ENCODE measurements at places on chromosomes 4 and X.

- no peak for ATAC-seq
These were observed 73.8 kb downstream of the ZNF518B start for GRCh38 chr4:10383417-10383816.

- no peak for ATAC-seq
These were observed 14.7 kb downstream of the STAP1 start for GRCh38 chr4:67573193-67573592.

GRCh38 chr4:31702326-31702725 lies 982.2 kb downstream of the PCDH7 start:
- no peak for ATAC-seq

DNA sequence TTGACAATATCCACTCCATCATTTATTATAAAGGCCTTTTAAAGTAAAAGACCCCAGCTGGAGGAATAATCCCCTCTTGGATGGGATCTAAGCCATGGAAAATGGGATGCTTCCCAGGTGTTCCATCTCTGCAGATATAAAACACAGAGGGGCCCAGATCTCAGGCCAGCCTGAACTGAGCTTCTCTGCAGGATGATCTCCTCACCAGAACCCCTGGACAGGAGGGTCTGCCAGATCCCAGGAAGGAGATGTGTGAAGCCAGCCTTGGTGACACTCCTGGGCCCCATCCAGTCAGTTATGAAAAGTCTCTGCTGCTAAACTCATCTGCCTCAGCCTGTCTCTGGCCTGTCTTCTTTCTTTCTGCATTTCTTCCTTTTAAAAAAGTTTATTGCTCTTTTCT lies 56.7 kb downstream of the HTRA3 start:
- ATAC-seq = no peak

- ATAC-seq = no peak
These were observed 5.0 kb downstream of the SOD3 start for GRCh38 chr4:24800325-24800895.

DNA sequence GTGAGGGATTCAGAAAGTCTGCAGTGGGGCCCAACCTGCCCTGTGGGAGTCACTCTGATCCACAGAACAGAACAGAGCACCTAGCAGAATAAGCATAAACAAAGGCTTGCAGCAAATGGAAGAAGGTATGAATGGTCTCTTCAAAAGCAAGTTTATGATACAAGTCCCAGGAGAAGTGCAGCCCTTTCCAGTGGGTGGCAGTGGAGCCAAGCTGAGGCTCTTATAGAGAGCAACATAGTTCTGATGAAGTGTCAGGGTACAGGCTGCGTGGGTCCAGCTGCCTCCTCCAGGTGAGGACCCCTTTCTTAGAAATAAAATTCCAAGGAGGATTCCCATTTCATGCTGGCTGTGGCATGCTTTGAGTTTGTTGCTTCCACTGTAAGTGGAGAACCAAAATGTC lies 88.8 kb upstream of the PAK3 start:
- no peak for ATAC-seq

DNA sequence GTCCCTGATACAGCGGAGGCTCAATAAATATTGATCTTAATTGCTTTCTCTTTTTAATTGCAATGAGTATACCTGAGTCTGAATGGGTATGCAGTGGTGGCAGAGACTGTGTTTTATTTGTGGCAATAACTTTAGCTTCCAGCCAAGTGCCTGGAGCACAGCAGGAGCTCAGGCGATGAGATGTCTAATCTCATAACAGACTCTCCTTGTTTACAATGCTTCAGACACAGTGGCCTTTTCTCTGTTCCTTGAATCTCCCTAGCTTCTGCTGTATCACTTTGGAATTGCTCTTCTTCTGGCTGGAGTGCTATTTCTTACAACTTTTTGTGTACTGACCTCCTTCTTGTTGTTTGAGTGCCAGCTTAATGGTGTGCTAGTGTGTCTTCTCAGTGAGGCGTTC lies 91.5 kb upstream of the UNC5C start:
- no peak for ATAC-seq

GRCh38 chr4:81632581-81633299 lies 161.0 kb upstream of the RASGEF1B start:
- no peak for ATAC-seq

DNA sequence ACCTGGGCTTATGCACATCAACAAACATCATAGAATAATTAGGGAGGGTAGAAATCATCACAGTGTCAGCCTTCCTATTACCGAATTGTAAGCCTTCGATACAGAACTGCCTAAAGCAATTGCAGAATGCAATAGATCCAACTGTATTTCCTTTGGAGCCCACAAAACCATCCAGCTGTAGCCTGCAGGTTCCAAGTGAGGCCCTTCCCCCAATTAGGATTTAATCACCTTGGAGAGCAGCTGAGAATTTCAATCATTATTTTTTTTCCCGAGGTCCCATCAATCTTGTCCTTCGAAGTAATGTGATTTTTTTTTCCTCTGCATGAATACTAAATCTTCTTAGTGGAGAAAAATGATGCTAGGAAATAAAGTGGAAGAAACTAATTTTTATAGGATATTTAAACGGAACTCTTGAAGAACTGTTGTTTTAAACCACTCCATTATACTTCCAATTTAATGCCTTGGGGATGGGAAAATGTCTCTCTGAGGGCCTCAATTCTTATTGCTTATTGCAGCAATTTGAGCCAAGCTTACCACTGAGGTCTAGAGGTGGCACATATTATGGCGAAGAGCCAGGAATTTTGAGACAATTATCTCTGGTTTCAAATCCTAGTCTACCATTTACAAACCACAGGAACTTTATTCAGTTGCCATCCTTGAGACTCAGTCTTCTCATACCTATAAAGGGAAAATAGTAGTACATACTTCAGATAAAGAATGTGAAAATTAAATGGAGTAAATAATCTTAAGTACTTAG lies 953.4 kb upstream of the IGFBP7 start:
- no peak for ATAC-seq

DNA sequence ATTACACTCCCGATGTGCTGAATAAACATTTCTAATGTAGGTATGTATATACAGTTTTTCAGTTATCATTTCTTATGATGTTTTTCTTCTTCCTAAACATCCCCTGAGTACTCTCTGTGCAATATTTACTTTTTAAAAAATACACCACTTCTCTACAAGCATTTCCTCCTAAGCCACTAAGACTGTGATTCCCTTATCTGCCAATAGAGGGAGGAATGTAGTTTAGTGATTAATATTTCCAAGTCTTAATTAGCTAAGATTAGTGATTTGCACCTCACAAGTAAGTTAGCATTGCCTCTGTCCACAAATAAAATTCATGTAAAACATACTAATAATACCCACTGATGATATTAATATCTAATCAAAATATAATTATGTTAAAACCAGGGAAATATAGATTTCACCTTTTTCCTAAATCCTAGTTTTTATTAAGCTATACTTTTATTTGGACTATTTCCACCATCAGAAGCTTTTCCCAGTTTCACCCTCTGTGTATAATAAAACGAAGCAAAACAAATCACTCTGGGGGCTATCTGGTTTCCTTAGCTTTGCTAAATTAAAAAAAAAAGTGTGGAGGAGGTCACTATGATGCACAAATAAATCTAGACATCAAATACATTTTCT lies 909.1 kb downstream of the FAT4 start:
- ATAC-seq = no peak

DNA sequence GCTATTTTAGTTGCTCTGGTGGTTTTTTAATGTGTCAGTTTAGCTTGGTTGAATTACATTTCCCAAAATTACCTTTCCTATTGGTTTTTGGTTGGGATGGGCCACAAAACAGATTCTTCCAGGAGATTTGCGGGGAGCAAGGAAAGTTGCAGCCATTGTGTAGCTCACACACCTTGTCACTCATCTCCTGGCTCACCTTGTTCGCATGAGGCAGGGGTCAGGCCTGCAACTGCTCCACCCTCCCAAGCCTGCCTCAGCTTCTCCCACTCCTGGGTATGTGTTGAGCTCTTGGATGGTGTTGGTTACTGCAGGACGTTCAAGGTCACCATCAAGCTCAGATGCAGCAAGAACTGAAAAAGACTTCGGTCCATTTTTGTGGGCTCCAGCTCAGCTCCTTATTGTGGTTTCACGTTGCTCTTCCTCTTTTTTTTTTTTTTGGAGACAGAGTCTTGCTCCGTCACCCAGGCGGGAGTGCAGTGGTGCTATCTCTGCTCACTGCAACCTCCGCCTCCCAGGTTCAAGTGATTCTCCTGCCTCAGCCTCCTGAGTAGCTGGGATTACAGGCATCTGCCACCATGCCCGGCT lies 95.6 kb upstream of the METTL14 start:
- no peak for ATAC-seq

- no peak for ATAC-seq
These were observed 1043.6 kb downstream of the CCSER1 start for GRCh38 chr4:91170768-91171167.

- ATAC-seq = no peak
These were observed 68.6 kb downstream of the RGS12 start for GRCh38 chr4:3361406-3361805.

DNA sequence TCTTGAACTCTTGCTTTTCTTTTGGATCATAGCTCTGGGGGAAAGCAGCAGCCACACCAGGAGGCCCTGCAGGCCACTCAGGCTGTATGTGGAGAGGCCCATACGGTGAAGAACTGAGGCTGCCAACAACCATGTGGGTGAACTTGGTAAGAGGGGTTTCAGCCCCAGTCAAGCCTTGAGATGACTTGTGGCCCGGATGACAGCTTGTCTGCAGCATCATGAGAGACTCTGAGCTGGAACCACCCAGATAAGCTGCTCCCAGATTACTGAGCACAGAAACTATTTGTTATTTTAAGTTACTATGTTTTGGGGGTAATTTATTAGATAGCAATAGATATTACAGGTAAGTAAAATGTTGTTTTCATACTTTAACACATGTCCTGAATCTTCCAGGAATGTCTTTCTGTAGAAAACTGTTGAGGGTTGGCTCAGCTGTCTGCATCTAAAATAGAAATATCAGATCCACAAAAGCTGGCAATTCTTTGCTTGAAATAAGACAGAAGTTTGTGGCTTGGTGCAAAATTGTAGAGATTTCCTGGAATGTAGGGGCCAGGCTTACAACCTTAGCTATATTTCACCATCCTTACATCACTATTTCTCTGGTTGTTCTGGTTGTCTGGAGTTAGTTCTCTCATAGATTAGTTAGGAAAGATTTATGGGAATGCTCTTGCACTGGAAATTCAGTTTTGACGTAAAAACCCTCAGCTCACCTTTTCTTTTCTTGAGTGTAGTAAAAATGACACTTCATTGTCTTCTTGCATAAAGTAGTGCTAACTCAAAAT lies 272.1 kb downstream of the RAPGEF2 start:
- ATAC-seq = peak; percentile 83

GRCh38 chr4:40937140-40937725 lies 187.5 kb downstream of the NSUN7 start:
- no peak for ATAC-seq

GRCh38 chr4:72505314-72505744 lies 63.7 kb downstream of the ADAMTS3 start:
- peak; percentile 98 for ATAC-seq

DNA sequence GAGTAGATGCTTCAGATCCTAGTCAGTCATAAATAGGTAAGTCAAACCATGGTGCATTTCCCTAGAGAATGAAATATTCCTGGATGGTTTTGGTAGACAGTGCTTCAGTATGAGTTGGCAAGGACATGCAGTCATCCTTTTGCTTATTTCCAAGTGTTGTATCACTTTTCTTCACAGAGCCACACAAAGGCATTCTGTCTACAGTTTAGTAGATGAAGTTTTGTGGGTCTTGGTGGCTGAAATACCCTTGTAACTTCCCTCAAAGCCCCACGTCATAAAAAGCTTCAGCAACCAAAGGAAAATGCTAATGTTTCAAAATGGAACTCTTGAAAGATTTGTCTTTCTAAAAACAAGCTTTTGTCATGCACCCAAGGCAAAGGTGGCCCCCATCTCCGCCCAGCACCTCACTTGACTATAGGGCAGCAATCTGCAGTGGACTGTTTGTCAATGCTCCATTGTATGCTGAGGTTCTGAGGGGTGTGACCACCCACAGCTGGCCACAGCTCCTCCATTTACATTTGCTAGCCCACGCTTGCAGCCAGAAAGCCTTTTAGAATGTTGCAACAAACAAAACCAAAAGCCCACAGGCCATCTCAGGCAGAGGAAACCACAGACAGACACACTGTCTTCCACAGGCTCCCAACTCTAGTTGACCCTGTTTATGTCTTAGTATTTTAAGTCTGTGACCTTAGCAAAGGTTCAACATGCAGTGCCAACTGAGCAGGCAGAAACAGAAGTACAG lies 87.1 kb upstream of the FAM9C start:
- no peak for ATAC-seq

GRCh38 chrX:10634392-10635161 lies 14.2 kb upstream of the MID1 start:
- peak; percentile 80 for ATAC-seq

- no peak for ATAC-seq
These were observed 36.5 kb upstream of the GUCY1B1 start for GRCh38 chr4:155722336-155722735.

DNA sequence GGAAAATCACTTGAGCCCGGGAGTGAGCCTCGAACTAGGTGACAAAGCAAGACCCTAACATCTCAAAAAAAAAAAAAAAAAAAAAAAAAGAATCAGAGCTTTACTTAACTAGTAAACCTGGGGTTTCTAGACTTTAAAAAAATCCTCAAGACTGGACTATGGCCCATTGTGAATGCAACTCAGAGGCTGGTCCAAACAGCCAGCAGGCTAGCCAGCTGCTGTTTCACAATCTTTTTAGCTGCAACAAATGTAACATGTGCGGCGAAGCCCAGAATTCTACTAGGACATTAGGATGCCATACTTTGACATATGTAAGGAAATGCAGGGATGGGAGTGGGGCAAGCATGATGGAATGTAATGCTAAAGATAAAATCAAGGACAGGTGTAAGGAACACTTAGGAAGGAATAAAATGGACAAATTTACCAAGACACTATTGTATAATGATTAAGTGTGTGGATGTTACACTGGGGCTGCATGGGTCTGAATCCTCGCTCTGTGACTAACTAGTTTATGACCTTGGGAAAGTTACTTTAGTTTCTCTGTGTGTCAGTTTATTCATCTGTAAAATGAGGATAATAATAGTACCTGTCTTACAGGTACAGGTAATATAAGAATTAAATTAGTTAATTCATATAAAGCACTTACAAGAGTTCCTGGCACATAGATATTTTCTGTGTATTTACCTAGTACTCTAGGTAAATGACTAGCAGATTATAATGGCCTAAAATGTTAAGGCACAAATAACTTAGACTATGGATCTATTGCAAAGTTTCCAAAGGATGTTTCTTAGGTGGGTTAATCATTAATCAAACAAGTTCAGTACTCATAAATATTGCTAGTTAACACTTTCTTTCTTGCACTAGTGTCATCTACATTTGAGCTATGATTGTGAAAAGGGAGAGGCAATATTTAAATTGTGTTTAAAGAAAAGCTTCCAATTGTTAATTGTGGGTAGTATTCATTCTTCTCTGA lies 49.5 kb downstream of the HELQ start:
- ATAC-seq = no peak

GRCh38 chr4:116664198-116664597 lies 421.2 kb downstream of the TRAM1L1 start:
- ATAC-seq = no peak

DNA sequence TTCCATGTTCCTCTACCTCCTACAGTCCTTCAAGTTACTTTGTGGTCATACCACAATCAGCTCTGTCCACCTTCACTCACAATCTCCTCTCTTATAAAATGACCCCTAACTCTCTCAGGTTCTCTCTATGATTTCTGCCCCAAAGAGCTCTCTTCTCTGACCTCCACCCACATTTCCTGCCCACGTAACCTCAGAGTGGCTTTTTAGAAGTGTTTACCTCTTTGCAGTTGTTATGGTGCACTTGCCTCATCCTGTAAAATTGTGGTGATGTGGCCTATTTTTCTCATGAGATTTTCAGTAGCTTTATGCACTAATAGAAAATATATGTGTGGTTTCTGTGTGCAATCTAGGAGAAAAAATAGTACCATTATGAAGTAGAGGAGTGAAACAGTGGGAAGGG lies 215.8 kb downstream of the PACRGL start:
- ATAC-seq = no peak

- peak; percentile 86 for ATAC-seq
These were observed at the start of gene GPR173 for GRCh38 chrX:53048169-53049126. Gene GPR173, plus strand, starts transcription at chrX:53048789. Its CDS starts 27,833 bp downstream, at chrX:53076622.
